ENCODE measurements at places on chromosomes 6 and 20.

GRCh38 chr6:144582939-144583613 lies 297.9 kb downstream of the UTRN start:
- DNase-seq = no peak

- no peak for DNase-seq
Observed at GRCh38 chr6:74588094-74588832, 617.6 kb downstream of the COL12A1 start.

GRCh38 chr6:136647363-136647852 lies 97.2 kb upstream of the MAP7 start:
- no peak for DNase-seq

GRCh38 chr20:10984913-10985312 lies 311.1 kb upstream of the JAG1 start:
- DNase-seq = no peak

- DNase-seq = no peak
Observed at GRCh38 chr6:105785066-105785811, 300.9 kb upstream of the PRDM1 start.

DNA sequence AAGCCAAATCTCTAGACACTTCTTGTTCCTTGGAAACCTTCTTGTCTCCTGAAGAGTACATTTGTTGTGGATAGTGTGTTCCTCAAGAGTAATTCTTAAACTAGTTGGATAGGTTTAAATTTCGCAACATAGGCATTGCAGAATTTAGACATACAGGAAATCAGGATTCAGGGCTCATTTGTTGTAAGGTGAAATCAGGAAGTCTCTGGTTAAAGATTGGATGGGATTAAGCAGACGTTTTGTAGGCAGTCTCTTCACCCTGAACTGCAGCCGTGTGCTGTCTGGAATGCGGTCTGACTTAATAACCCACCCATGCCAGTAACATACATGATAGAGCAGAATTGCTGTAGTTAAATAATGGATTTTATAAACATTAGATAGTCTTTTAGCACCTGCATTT lies 21.7 kb downstream of the HIVEP1 start:
- no peak for DNase-seq

All from Caki2 (cell line).